ENCODE measurements at places on chromosomes 12 and 14.

- DNase-seq: no peak
Observed at GRCh38 chr14:88323523-88324199, 592 bp upstream of the KCNK10 start.

- DNase-seq: no peak
Observed at GRCh38 chr12:94644141-94644979, 6.0 kb downstream of the TMCC3 start.

GRCh38 chr14:40119765-40120164, 687.5 kb upstream of the FBXO33 start:
- no peak for DNase-seq

- no peak for DNase-seq
Observed at GRCh38 chr14:94907626-94908261, 137.8 kb upstream of the GSC start.

GRCh38 chr12:26251600-26251999, 56.2 kb downstream of the SSPN start:
- DNase-seq: no peak
